ENCODE measurements at places on chromosomes 2 and 18.

- DNase-seq: no peak
Measured at GRCh38 chr18:48279312-48279711, 129.9 kb downstream of the ZBTB7C start.

DNA sequence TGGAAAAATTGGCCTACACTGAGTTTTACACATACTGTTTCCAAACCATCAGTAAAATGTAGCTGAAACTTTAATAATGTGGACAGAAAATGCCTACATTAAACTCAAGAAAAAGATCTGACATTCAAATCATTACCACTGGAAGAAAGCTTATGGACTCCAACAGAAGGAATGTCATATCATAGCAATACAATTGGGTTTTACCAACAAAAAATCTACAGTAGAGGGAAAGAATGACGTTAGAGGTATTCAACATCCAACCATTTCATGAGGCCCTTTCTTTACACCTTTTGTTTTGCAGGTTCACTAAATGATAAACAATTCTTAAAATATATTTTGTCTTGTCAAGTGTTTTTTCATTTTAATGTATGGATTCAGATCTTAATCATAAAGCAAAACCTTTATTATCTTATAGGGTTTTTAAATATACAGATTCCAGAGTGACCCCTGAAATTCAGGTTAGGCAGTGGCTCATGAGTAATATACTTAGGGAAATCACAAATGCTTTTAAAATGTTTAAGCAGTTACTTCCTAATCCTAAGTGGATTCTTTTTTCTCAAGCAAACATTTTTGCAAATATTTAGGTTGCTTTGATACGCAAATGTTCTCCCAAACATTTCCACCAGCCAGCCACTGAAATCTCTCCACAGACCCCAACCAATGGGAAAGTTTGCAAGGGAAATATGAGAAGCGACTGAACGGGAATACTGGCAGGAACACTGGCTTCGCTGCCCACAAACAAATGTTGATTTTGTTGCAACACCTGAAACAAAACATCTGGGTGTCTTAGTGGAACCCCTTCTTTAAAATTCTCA, 168.7 kb downstream of the TCF4 start:
- no peak for DNase-seq

GRCh38 chr18:29811519-29811918, 1231.0 kb downstream of the DSC3 start:
- DNase-seq: no peak

GRCh38 chr18:79368681-79369080, 27.0 kb upstream of the NFATC1 start:
- DNase-seq: no peak

DNA sequence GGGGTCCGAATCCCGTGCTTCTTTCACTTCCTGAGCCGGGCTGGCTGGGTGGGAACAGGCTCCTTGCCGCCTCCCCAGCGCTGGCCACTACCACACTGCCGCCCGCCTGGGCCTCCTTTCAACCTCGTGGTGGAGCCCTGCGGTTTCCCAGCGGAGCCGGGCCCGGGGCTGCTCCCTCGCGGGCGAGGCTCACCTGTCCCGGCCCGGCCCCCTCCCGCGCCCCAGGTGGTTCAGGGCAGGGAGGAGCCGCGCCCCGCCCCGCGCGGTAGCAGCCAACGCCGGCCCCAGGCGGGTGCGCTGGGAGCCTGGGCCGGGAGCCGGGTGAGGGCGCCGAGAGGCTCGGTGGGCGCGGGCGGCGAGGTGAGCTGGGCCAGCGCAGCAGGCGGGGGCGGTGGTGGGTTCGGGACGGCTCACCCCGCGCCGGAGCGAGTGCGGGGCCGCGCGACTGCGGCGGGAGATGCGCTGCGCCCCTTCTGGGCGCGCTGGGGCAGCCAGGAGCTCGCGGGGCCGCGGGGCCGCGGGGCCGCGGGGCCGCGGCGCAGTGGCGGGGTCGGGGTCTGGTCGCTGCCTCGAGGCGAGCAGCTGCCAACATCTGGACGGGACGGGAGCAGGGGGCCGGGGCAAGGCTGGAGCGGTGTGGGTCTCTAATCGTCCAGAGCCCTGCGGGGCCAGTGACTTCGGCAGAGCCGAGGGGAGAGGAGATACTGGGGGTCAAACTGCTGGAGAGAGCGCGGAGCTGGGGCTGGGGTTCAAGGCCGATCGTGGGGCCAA, at the start of gene LYPD6B:
Gene LYPD6B (plus strand): TSS at position 258 of the 771 bp plus-strand sequence. CDS start 92,250 bp downstream, outside the sequence.
- no peak for DNase-seq

- DNase-seq: no peak
Measured at GRCh38 chr18:3481696-3482210, 31.8 kb downstream of the TGIF1 start.

DNA sequence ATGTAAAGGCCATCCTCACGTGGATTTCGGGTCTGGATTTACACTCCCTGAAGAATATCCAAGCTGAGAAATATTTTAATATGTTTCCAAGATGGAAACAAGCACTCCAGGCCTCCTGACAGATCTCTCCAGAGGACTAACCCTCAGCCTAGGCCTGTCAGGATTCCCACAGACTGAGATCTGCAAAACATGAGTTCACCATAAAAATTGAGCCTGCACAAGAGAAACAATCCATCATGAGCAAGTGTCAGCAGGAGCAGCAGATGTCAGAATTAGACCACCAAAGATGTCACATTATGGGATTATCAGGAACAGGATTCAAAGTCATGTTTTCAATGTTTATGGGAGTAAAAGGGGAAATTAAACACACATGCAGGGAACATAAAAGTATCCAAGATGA, 191.3 kb downstream of the TFCP2L1 start:
- DNase-seq: no peak

DNA sequence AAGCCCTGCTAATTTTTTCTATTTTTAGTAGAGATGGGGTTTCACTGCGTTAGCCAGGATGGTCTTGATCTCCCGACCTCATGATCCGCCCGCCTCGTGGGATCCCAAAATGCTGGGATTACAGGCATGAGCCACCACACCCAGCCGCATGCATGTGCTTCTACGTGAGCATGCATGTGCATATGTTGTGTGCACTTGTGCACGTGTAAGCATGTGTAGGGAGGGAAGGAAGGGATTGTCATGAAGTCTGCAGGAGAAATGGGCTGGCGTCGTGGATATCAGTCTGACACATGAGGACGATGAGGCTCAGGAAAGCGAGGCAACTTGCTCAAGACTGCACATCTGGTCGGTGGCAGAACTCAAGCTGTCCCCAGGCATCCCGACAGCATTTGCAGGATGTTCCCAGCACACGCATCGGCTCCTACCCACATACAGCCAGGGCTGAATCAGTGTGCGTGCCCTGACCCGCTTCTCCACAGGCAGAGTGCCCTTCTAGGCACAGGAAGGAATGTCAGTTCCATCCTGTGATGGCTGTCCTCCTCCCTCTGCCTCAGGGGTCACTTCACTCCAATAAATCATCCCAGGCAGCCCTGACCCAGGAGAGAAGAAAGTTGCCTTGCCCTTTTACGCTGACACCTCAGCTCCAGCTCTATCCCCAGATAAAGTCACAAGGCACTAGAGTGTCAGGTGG, 49.9 kb upstream of the SLC14A2 start:
- no peak for DNase-seq

- no peak for DNase-seq
Measured at GRCh38 chr2:31996571-31997150, 14.1 kb downstream of the MEMO1 start.

DNA sequence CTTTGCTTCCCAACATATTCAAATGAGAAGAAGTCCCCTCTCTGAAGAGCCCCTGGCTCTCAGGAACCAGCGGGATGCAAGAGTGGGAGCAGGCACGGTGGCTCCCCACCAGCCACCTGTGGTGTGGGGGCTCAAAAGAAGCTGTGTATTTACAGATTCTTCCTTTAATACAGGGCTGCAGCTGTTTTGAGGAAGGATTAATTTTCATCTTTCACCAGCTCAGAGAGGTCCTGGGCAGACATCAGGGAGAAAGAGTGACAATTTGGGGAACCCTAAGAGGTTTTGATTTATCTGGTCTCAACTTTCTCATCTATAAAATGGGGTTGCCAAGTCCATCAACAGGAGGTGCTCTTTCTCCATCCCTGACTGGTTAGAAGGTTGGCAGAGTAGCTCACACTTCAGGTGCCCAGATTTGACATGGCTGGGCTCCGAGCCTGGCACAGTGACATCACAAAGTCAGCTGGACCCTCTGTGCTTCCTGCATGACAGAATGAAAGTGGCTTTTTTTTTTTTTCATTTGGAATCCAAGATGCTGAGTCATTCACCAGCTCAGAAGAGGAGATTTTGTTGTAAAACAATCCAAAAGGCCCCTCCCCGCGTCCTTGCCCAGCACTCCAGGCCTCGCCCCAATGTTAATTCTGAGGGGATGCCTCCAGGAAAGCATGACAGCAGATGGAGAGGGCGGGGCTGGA, 15.5 kb upstream of the SIX2 start:
- no peak for DNase-seq

- no peak for DNase-seq
Measured at GRCh38 chr18:54440292-54440691, 82.6 kb downstream of the C18orf54 start.

- DNase-seq: no peak
Measured at GRCh38 chr18:43671431-43671830, 394.1 kb upstream of the SYT4 start.

GRCh38 chr2:216915557-216916150, 55.8 kb upstream of the TNP1 start:
- no peak for DNase-seq

- no peak for DNase-seq
Measured at GRCh38 chr2:25253153-25253626, 84.8 kb upstream of the POMC start.

DNA sequence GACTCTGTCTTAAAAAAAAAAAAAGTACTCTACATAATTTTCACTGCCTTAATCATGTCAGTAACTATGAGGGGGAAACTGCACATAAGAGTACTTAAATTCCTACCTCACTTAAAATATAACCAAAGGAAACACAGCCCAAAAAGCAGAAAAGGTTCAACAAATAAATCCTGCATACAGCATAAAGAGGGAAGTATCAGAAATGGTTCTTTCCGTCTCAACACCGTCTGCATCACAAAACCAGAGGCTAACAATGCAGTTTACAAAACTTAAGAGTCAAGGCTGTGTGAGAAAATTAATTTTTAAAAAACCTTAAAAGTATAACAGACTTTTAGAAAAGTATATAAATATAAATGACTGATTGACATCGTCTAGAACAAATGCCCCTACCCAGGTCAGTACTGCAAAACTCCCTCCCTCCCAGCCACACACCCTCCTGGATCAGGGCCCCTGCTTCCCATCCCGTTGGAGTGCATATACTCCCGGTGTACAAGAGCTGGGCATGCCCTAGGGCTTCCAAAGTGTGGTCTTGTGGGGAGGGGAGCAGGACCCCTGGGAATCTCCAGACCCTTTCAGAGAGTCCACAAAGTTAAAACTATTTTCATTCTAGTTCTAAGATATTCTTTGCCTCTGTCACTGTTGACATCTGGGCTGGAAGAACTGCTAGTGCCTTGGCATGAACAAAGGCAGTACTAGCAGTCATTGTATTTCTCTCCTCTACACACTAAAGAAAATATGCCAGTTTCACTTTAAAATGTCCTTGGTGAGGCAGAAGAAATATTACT, 67.0 kb upstream of the SERTAD2 start:
- no peak for DNase-seq

DNA sequence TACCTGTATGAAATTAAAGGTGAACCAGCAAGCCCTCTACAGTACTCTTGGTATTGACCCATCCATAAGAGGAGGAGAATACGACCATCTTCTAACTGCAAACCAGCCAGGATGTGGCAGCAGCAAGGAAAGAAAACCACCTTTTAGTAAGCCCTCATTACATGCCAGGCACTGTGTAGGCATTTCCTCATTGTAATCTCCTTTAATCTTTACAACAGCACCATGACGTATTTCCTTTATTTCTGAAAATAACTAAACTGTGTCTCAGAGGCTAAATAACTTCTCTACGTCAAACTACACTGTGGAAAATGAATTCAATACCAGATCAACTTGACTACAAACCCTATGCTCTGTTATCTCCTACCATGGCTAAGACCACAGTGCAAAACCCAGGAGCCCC, 18.2 kb downstream of the WDR35 start:
- DNase-seq: no peak

DNA sequence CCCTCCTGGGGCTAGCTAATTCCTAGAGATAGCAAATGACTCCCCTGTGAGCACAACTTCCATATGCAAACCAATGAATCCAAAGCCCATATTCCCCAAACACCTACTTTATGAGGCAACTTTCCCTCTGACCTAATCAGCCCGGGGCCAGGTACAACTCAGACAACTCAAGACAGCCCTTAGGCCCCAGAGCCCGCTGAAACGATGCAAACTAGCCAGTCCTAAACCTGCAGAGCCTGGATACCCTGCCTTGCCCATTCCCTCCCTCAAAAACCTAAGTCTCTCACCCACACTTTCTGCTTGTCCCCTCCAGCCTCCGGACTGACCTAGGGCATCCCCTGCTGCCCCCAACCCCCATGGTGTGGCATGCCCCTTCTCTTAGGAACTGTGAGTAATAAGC, 142.8 kb downstream of the ACTR3 start:
- no peak for DNase-seq

DNA sequence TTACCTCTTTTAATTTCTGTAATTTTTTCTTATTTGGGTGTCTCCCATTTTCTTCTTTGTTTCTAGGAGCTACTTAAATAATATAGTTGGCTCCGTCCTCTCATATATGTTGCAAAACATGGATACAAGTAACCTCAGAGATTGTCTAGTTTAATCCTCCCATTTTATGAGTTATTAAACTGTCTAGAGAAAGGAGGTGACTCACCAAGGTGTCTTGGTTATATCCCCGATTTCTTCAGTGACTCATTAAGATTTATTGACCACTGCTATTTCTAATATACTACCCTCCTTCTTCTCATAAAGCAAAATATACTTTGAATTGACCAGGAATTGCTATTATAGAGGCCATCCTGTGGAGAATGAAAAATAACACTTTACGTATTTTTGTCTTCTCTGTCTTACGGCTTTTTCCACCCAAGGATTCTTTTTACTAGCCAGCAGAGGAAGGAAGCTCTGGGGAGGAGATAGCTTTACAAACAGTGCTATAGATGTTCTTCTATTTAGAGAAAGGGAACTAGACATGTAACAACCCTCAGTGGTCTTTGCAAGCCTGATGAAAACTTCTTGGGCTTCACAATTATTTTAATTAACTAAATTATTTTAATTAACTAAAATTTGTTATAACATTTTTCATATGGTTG, 300.4 kb upstream of the TNP1 start:
- no peak for DNase-seq

GRCh38 chr2:11758187-11758586, 11.8 kb downstream of the LPIN1 start:
- no peak for DNase-seq

- no peak for DNase-seq
Measured at GRCh38 chr2:187404431-187405110, 43.5 kb downstream of the CALCRL start.

DNA sequence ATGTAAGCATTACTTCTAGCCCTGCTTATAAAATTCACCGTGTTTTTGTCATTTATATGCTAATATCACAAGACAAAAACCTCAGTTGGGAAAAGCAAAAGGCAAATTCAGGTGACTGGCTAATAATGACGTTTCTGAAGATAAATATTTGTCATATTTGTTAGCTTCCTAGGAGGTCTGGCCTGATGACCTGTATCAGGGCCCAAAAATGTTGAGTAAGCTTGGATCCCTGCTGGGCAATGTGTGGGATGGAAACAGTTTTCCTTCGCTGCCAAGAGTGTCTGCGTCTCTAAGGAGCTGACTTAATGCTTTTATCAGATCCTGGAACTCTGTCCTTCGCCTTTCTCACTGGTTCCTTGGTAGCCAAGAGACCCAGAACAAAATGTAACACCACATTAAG, 230.1 kb upstream of the PXDN start:
- no peak for DNase-seq
